ENCODE measurements at places on chromosomes 5 and 9. TPM values are rescaled to one million over a fixed set of nuclear protein-coding genes. Genes with fewer than 3 reads are reported as not detected.

The PCDHA7 gene
- total RNA-seq = not detected

- H3K36me3 ChIP-seq = no peaks in the 10 kb centered on the region
- H3K4me3 ChIP-seq = no peak overlapping the region
- H3K27me3 ChIP-seq = no peaks in the 10 kb centered on the region
- DNase-seq = no peak
- H3K27ac ChIP-seq = no peak overlapping the region
These were observed 442.9 kb downstream of the DTWD2 start for GRCh38 chr5:118545470-118545869.

GRCh38 chr5:163968651-163969050, 463.2 kb downstream of the MAT2B start:
- no peak overlapping the region for H3K27ac ChIP-seq
- DNase-seq = no peak
- H3K4me3 ChIP-seq = no peak overlapping the region
- no peaks in the 10 kb centered on the region for H3K4me1 ChIP-seq
- no peaks in the 10 kb centered on the region for H3K36me3 ChIP-seq

- H3K27me3 ChIP-seq = no peaks in the 10 kb centered on the region
- no peaks in the 10 kb centered on the region for H3K4me1 ChIP-seq
- H3K36me3 ChIP-seq = peaks cover 25% of the 10 kb centered on the region
- H3K4me3 ChIP-seq = no peak overlapping the region
- no peak for DNase-seq
- no peak overlapping the region for H3K27ac ChIP-seq
These were observed 267.7 kb downstream of the DENND1A start for GRCh38 chr9:123662057-123662776.

GRCh38 chr5:2840372-2840915, 89.0 kb upstream of the IRX2 start:
- no peak overlapping the region for H3K27ac ChIP-seq
- no peaks in the 10 kb centered on the region for H3K27me3 ChIP-seq
- no peaks in the 10 kb centered on the region for H3K4me1 ChIP-seq
- peak; percentile 32 for DNase-seq

DNA sequence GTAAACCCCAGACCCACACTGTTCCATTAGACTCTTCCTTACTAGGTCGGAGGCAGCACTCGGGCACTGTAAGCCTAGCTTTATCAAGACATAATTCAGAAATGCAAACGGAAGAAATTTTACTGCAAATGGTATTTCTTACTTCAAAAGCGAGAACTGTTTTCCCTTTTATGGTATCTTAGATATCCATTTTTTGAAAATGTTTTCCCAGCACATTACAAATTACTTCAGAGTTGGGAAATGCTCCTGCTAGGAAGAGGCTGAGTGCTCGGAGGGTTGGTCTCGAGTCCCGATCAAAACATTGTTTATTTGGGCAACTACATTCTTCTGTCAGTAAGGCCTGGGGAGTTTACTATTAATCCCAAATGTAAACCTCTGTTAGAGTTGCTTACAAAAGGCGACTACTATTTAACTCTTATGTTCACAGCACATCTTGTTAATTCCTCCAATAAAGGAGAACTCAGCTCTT, 332.9 kb downstream of the CWC27 start:
- DNase-seq = no peak
- no peaks in the 10 kb centered on the region for H3K36me3 ChIP-seq
- H3K4me1 ChIP-seq = peaks cover 9% of the 10 kb centered on the region
- H3K27me3 ChIP-seq = no peaks in the 10 kb centered on the region
- H3K4me3 ChIP-seq = no peak overlapping the region
